ENCODE measurements at places on chromosomes 5 and 9.

DNA sequence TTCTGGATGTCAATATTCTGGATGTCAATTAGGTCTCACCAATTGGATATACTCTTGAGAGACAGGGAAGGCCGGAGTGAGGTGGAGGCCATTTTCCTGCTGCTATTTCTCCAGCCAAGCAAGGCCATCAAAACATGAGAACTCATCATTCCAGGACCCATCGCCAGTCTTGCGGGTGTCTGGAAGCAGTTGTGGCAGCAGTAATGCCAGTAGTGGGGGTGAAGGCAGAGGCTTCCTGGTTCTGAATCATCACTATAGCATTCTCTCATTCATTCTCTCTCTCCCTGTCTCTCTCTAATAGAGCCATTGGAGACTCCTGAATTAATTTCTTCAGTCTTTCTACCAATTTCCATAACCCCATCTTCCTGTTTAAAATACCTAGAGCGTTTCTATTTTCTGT is 71.8 kb downstream of the EGFLAM start:
- no peak for DNase-seq

DNA sequence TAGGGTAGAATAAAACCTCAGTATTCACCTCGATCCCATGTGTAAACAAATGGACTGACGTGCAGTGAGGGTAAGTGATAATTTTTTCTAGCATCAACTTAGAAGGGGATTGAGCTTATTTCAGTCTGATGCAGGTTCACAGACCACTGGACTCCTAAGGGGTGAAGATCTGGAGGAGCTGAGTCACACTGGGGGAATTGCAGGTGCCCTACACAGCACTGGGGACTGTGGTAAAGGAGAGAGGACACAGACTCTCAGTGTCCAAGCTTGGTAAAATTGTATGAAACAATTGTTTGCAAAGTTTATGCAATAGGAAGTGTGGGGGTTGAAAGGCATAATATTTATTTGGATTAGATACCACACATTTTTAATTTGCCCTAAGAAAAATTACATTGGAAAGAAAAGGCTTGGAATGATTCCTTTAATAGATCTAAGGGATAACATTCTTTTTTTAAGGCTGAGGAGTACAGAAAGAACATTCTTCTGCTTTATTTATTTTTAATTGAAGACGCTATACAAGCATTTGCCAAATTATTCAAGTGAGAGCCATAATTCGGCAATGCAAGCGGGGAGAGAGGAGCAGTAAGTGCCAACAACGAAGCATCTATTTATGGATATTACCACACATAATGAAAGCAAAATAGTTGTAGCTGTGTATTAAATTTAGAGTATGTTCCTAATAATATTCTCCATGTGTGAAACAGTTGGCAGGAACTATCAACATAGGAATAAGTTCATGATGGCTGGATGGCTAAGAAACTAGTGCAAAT is 766.9 kb upstream of the ADAMTS16 start:
- no peak for DNase-seq

DNA sequence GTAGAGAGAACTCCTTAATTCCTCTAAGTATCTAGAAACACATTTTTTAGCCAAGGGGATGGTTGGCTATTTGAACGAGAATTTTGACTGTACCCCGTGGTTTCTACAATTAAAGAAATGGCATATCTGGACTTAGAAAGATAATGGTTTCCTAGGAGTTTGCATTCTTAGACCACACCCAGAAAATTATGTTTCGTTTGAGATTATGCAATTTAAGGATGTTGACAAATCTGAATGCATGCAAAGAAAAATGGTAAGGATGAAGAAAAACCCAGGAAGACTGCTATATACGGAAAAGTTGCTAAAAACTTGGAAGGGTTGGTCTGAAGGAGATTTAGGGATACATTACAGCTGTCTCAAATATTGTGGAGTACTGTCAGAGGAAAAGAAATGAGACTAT is 538.5 kb upstream of the WWC1 start:
- no peak for DNase-seq

DNA sequence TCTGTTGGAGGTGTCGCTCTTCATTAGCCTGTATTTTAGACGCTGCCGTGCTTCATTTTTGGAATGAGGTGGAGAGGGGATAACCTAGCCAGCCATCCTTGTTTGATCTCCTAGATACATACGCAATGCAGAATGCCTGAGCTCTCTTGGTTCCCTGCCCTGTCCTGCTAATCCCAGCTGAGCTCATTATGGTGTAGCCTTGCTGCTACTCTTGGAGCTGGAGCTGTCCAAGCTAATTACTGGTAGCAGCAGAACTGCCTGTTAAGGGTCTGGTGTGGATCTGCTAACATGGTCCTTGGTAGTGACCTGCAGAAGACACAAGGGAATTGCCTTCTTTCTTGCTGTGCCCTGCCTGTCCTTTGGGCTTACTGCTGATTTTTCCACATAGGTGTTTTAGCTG is 207.9 kb downstream of the CNTLN start:
- DNase-seq, result no peak

- DNase-seq, result no peak
These were observed 18.2 kb downstream of the GNPDA1 start for GRCh38 chr5:141994511-141995136.

- no peak for DNase-seq
These were observed 4.3 kb upstream of the SURF6 start for GRCh38 chr9:133340256-133340655.

DNA sequence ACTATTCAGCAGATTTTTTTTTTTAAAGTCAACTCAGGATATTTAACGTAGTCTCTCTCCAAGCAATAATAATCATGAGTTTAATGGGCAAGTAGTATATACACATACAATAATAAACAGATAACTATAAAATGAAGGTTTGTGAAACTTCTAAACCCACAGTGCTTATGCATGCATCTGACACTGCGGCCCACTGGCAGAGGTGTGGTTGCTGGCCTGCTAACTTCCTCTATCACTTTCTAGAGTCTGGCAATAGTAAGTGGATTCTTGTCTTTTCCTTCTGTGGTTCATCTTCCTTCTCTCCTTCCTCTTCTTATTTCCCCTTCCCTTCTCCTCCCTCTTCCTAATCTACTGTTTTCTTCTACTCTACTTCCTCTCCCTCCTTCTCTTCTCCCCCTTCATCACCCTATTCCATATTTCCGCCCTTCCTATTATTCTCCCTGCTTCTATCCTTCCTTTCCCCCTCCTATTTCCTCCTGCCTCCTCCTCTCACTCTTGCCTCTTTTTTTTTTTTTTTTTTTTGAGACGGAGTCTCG is 18.6 kb upstream of the AGXT2 start:
- DNase-seq, result no peak

GRCh38 chr5:761854-762710 is 22.4 kb downstream of the ZDHHC11B start:
- DNase-seq, result no peak

Measured in DMS153 (cell line).